ENCODE measurements at places on chromosomes 16 and 17.

GRCh38 chr16:3036726-3037315 is at the start of gene BICDL2:
TSS of gene BICDL2 (minus strand) at chr16:3036944. CDS start at chr16:3035496, 1,448 bp downstream.
- DNase-seq: no peak

DNA sequence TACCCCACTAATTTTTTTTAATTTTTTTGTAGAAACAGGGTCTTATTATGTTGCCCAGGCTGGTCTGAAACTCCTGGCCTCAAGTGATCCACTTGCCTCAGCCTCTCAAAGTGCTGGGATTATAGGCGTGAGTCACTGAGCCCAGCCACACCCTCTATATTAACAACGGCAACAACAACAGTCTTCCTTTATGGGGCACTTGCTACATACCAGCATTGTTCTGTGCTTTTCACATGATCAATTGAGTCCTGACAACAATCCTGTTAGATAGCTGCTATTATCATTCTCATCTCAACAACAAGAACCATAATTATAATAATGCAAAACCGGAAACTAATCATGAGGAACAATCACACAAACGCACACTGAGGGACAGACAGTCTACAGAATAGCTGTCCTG is 12.6 kb upstream of the ARL5C start:
- DNase-seq: no peak

GRCh38 chr16:57424583-57424982 is 20.0 kb downstream of the CCL17 start:
- DNase-seq: no peak

DNA sequence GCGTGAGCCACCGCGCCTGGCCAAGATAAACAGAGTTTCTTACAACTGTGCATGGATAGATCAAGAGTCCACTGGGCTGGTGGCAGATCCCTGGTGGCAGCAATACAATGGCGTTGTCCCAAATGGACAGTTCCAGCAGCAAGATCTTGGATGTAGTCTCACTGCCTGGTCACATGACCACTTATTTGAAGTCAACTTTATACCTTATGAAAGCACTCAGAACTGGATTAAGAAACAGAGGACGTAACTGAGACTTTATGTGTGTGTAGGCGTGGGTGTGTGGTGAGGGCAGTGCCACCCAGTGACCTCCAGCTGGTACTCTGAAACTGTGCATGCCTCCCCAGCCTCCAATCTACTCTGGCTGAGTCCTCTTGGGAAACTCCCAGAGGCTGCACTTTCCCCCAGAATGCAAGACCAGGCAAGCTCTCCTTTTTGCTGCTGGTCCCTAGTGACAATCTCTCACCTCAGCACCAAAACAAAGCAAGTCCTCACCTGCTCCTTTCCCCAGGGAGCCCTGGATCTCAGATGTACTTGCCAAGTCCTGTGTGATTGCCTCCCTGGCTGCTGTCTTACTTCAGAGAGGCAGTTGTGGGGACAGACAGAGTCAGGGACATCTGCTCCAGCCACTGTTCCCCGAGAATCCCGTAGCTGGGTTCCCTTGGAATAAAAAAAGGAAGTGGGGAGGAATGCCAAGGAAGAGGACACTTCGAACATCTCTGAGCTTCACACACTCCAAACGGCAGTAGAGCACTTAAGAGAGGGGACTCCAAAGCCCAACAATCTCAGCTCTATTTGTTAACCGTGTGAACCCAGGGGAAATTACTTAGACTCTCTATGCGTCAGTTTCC is 11.7 kb upstream of the ST6GALNAC2 start:
- no peak for DNase-seq

DNA sequence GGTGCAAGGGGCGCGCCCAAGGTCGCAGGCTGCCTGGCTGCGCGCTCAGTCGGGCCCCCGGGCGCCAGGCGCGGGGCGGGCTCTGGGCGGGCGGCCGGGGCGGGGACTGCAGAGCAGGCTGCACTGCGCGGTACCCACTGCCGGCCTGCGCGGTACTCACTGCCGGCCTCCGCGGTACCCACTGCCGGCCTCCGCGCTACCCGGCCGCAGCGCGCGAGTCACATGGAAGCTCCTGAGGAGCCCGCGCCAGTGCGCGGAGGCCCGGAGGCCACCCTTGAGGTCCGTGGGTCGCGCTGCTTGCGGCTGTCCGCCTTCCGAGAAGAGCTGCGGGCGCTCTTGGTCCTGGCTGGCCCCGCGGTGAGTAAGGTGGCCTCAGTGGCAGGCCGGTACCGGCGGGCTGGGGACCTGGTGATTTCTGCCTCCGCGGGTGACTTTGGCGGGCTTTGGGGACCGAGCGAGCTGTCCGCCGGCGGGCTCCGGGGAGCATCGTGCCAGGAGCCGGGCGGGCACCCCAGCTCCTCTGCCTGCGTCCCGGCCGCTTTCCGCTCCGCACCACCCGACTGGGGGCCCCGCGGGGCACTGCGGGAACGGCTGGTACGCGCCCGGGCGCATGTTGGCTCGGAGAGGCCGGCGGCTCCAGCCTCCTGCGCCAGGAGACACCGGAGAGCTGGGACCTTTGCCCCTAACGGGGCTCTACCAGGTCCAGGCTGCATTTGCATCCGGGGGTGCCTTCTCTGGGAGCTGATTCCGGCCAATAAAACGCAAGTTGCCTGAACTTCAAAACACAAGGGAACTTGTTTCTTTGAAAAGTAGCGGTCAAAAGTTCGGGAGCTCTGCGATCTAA is at the start of gene SLC47A1:
SLC47A1 (plus strand) TSS at position 137 of the 844 bp plus-strand sequence; CDS start at position 223, 86 bp downstream.
- no peak for DNase-seq

- no peak for DNase-seq
These were observed 34.8 kb upstream of the CPHXL start for GRCh38 chr16:75761108-75761507.

DNA sequence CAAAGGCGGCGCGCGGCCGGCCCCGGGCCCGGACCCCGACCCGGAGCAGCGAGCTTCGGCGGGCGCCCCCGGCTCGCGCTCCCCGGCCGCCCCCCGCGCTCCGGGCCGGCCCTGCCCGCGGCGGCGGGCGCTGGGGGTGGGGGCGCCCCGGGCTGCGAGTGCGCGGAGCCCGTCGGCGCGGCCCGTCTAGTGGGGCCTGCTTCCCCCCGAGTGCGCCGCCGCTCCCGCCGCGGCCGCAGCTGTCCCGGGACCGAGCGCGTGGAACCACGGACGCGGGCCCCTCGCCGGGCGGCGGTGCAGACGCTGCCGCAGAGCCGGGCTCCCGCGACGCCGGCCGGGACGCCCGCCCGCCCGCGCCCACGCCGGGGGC is 308 bp downstream of the ADCY9 start:
- no peak for DNase-seq

- no peak for DNase-seq
These were observed 23.7 kb upstream of the CBX4 start for GRCh38 chr17:79862771-79863440.

- DNase-seq: no peak
These were observed 1.2 kb upstream of the ZMYND15 start for GRCh38 chr17:4738136-4739121.

DNA sequence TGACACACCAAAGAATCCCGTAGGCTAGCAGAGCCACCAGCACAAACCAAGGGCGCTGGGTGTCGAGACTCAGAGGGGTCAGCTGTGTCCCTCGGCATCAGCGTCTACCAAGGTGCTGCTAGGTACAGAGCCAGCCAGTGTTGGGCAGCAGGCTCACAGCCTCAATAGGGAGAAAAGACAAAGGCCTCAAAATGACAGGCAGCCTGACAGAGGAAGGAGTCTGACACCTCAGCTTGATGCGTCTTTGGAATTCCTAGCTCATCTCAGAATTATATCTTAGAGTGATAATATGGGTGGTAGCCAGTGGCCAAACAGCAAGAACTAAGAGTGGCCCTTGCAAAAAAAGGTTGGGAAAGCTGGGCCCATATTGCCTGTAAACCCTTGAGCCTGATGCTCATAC is 45.9 kb downstream of the HS3ST3B1 start:
- DNase-seq: no peak

DNA sequence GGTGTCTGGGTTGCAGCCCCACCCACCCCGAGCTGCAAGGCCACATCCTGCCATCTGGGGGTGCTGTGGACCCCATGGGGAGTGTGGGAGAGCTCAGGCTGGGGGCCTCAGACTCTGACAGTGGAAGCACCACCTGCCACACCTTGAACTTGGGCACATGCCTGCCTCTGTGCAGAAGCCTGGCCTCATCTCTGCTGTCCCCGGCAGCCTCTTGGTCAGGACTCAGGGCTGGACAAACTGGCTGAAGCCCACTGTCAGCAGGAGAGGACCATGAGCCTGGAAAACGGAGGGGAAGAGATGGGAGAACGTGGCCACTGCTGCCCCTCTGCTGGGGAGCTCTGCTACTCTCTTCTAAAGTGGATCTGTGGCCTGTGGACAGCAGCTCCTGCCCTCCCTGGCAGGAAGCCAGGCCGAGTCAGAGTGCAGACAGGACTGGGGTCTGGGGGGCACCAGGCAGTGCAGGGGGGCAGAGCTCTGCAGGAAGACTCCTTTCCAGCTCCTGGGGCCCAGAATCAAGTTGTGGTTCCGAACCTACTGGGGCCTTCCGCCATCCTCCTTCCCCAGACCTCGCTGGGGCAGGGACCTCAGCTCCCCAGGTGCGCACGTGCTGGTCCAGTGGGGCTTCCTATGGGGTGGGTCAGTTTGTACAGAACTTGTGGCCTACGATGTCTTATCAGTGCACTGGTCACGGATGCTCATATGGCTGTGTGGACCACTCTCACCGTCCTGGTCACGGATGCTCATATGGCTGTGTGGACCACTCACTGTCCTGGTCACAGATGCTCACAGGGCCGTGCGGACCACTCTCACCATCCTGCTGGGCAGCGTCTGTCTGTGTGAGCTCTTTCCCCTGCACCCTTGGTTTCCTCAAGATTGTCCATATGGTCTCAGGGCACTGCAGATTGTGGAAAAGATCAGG is 207.7 kb downstream of the LAT start:
- DNase-seq: no peak

GRCh38 chr16:68401871-68402747 is 46.2 kb downstream of the SMPD3 start:
- no peak for DNase-seq

DNA sequence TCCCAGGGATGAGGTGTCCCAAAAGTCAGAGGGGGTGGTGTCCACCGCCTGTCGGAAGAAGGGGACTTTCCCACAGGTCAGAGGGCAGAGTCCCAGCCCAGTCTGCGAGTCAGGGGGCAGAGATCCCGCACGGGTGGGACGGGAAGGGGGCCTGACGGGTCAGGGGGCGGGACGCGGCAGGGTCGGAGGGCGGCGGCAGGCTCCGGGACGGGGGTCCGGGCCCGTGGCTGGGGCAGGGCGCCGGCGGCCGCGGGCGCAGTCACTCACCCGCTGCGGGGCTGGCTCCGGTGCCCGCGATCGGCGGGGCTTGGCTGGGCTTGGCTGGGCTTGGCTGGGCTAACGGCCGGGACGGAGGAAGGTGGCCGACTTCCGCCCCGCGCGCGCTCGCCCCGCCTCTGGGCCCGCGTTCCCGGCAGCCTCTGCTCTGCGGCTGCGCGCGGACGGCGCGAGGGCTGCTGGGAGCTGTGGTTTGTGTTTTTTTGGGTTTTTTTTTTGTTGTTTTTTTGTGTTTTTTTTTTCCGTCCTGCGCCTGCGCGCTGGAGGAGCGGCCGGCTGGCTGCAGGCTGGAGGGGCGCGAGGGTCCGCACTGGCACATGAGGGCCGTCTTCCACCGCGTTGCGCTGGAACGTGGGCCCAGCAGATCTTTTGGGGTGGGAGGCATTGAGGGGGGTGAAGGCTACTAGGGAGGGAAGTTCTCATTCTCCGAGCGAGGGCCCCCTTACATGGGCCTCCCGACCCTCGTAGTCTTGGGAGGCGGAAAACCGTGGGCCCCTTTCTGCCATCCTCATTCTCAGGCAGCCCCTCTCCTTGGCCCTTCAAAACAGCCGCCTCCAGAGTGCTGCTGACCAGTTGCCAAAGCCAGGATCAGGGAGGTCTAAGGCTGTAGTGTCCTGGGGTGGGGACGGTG is at the start of gene CANT1:
CANT1 (minus strand) TSS at position 368 of the 907 bp plus-strand sequence. CDS start 12,142 bp downstream, outside the sequence.
- peak; percentile 57 for DNase-seq

GRCh38 chr17:1745513-1746020 is 2.9 kb downstream of the SERPINF2 start:
- DNase-seq: no peak

GRCh38 chr17:74485022-74485743 is 18.7 kb downstream of the CD300A start:
- no peak for DNase-seq

- no peak for DNase-seq
These were observed 43.6 kb upstream of the MED9 start for GRCh38 chr17:17433000-17433703.

- no peak for DNase-seq
These were observed 80.2 kb upstream of the STAC2 start for GRCh38 chr17:39305978-39306377.

- no peak for DNase-seq
These were observed 20.8 kb downstream of the ZNHIT3 start for GRCh38 chr17:36507266-36507665.

- DNase-seq: peak; percentile 2
These were observed 199.1 kb downstream of the KATNIP start for GRCh38 chr16:27748868-27749546.

DNA sequence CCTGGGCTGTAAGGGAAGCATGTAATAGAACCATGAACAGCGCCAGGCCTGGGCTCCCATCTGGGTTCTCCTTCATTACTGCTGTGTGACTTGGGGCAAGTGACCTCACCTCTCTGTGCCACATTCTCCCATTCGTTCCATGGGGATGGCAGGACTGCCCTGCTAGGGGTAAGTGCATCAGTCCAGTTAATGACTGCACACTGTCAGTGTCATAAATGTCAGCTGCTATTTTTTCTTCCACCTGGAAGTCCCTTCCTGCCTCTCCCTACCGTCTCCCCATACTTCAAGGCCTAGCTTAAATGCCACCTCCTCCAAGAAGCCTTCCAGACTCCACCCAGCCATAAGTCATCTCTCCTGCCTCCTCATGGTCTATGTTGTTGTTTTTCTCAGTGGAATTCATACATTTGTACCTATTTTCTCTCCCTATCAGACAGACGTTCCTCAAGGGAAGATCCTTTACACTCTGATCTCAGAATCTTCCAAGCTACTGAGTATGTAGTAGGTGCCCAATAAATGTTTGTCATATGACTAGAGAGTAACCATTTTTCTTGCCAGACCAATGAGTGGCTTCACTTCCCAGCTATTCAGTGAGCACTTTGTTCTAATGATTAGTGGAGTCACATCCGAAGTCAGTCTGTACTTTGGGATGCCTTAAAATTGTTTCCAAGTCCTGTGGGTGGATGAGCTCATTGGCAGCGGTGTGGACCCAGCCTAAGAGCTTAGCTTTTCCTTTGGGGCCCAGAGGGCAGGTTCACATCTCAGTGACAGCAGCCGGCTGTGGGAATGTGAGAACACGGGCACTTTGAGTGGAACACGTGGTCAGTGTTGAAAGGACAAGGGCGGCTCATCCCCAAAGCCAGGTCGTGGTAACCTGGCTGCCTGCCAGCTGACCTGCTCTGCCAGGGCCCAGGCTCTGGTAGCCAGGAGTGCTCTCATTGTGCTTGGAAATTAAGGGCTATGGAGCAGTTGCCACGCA is 147.5 kb upstream of the GSE1 start:
- no peak for DNase-seq

- no peak for DNase-seq
These were observed 114.1 kb downstream of the SPAG9 start for GRCh38 chr17:51006601-51007000.

GRCh38 chr17:18016426-18016825 is 22.5 kb downstream of the ATPAF2 start:
- no peak for DNase-seq
